ENCODE measurements at places on chromosomes 5 and 9.

- DNase-seq: peak; percentile 76
Observed at GRCh38 chr5:146447734-146448380, 724 bp downstream of the TCERG1 start.

DNA sequence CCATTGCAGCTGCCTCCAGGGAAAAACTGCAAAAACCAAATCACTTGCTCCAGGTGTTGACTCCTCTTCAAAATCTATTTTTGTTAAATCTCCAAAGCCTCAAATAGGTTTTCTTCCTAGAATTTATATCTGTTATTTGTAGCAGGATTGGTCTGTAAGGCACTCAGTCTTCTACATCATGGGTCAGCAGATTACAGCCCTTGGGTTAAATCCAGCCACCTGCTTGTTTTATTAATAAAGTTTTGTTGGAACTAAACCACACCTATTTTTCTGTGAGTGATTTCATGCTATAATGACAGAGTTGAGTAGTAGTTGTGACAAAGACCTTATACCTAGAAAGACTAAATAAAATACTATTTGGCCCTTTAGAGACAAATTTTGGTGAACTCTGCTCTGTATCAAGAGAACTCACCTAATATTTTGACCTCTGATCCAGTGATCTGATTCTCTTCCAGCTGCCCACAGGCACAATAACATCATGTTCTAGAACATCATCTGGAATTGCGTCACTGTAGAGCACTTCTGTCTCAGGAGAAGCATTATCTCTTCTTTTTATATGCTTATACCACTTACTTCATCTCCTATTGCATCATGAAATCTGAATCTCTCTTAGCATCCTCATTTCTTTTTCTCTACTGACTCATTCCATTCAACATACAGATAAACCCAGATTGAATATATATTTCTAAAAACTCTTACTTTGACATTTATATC, 130.1 kb downstream of the RPS23 start:
- DNase-seq: peak; percentile 68

DNA sequence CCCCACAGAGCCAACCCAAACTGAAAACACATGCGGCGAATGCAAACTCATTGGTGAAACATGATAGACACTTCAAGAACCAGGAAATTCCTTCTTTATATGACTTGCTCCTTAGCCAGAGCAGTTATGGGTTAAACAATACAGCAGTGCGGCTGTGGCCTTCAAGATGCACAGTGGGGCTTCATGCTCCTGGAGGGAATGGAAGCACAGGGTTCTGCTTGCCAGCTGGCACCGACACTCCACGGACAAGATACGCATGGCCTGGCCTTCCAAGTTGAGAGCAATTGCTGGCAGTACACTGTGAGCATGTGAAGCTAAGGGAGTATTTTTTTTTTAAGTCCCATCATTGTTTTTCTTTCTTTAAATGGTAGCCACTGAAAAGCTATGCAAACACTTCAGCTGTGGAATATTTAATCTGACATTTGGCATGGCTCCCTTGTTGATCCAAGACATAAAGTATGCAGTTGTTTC, 451.6 kb upstream of the CD180 start:
- DNase-seq: no peak

- peak; percentile 97 for DNase-seq
Observed at GRCh38 chr9:115690786-115691496, 462.6 kb upstream of the PAPPA start.

GRCh38 chr9:3526997-3527940, 1.5 kb upstream of the RFX3 start:
- DNase-seq: peak; percentile 19

- no peak for DNase-seq
Observed at GRCh38 chr5:3518051-3518450, 77.6 kb upstream of the IRX1 start.

GRCh38 chr5:73962801-73963425, 336.9 kb downstream of the ARHGEF28 start:
- DNase-seq: peak; percentile 77
